ENCODE measurements at places on chromosomes 16 and 17.

DNA sequence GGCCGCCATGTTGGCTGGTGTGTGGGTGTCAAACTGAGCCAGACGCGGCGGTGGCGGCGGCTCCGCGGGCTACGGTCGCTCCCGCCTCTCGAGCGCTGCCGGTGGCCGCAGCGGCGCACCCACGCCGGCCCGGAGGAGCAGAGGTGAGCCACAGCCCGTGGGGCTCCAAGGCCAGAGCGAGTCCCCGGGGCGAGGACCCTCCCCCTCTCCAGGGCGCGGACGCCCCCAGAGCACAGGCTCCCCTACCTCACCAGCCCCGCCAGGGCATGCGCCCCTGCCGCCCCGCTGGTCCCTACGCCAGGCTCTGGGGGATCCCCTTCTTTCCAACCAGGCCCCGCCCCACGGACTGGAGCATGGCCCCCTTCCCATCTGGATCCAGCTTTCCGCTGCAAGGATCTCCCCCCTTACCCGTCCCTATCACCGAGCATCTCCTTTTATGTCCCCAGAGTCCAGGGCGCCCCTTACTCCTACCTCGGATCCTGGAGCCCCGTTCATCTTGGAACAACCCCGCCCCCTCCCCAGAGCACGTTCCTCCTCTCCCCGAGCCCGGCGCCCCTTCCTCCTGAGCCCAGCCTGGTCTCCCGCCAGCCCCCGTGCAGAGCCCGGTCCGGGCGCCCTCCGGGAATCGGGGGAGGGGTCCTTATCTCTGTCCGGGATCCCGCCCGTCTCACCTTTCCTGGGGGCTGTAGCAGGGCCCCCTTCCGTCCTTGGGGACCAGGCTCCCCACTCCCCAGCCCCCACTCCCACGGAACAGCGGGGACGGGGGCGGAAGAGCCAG lies 412 bp downstream of the EPN2 start:
- peak; percentile 33 for DNase-seq

GRCh38 chr16:72889616-72890582 lies 158.0 kb downstream of the ZFHX3 start:
- DNase-seq: no peak

DNA sequence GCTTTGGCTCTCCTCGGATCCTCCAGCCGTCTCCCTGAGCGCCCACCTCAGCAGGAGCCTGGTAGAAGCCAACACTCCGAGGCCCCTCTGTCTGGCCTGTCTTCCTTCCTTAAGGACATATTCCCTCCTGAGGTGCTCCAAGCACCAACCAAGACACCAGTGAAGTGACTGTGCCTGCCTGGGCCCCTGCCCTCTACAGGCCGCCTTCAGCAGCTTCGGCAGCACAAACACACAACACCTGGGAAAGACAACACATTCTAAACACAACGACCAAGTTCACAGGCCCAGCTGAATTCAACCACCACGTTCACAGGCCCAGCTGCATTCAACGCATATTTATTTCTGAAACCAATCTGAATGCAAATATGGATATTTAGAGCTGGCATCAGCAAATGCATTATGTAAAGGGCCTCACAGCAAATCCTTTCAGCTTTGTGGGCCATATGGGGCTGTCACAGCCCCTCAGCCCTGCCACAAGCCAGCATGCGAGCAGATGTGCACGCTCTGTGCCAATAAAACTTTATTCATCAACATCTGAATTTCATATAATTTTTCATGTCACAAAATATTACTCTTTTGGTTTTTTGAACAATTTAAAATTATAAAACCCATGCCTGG lies 12.2 kb downstream of the GALNS start:
- no peak for DNase-seq

DNA sequence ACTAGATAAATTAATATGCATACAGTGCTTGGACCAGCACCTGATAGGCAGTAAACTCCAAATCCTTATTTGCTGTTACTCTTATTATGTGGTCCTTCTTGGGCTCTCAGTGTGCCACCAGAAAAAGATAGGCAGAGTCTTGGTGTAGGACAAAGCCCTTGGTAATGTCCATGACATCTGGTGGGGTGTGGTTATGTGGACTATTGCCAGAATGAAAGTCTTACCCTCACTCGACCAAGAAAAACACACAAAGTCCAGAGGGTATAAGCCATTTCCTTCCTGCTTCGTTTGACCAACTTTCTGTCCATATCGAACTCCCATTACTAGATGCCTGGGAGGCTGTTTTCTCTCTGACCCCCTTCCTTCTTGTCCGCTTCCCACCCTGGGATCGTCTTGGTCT lies 140.9 kb downstream of the UTP18 start:
- no peak for DNase-seq

DNA sequence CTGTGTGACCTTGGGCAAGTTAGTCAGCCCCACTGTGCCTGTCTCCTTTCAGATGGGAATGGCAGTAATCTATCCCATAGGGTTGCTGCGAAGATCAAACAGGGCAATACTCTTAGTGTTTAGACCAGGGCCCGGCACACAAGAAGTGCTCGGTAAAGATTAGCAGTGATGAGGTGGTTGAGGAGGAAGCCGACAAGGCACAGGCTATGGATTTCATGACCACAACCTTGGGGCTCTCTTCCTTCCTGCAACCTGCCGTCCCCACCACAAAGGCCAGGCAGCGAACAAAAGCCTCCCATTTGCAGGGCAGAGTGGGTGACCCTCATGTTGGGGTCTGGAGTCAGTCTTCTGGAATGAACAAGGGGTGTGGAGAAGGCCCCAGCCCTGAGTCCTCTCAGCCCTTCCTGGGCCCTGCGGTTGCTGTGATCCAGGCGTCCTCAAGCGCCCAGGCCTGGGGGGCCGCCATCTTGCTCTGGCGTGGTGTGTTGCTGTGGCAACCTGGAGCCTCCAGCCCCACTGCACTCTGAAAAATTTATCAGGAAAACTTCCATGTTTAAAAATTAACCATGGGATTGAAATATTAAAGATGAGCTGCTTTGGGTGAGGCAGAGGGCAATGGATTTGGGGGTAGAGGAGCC lies 9.8 kb downstream of the ADAM11 start:
- DNase-seq: no peak

DNA sequence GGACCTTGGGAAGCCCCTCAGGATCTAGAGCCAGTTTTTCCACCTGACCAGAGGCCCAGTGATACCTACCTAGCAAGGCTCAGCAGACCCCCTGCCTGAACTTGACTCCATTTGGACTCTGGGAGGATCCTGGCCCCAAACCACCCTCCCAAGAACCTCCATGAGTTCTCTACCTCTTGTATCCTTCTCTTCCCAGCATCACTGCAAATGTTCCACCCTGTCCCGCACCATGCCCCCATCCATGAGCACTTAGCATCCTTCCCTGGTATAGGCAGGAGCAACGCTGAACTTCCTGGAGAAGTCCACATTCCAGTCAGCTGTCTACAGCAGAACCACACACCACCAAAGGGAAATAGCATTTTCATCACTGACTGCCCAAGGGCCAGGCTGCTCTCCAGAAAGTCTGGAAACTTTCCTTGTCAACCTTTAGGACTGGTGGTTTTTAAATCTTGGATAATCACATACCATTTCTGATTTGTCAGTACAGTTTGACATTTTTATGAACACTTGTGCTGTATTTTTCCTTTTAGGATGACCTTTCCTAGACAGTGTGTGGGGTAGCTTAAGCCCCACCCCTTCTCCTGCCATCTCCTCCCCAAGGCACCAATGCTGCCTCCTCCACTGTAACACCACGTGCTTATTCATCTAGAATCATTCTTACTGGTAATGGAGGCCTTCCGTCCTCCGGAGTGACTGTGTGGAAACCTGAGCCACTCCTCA lies 13.9 kb downstream of the EIF4A3 start:
- no peak for DNase-seq

- DNase-seq: no peak
Observed at GRCh38 chr16:56861092-56861610, 3.9 kb upstream of the SLC12A3 start.

GRCh38 chr16:22862046-22862445 lies 48.1 kb downstream of the HS3ST2 start:
- DNase-seq: no peak

DNA sequence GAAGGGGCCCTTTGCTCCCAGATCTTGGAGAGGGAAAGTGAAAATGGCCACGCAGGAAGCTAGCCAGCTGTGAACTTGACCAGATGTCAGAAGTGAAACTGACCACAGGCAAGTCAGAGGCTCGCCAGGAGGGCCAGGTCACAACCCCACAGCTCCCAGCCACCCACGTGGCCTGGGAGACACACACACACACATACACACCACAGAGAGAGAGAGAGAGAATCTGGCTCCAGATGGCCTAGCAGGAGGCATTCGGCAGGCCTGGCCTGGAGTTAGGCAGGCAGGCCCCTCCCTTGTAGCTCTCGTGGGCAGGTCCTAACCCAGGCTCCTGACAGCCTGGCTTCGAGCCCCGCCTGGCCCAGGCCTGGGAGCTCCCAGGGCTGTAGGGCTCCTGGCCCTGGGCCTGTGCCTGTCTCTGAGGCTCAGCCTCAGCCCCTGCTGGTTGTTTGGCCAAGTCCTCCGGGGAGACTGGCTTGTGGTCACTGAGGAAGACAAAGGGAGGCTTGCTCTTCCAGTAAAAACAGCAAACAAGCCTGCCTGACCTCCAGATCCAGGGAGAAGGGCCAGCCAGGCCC lies 20.2 kb downstream of the NGFR start:
- DNase-seq: no peak

DNA sequence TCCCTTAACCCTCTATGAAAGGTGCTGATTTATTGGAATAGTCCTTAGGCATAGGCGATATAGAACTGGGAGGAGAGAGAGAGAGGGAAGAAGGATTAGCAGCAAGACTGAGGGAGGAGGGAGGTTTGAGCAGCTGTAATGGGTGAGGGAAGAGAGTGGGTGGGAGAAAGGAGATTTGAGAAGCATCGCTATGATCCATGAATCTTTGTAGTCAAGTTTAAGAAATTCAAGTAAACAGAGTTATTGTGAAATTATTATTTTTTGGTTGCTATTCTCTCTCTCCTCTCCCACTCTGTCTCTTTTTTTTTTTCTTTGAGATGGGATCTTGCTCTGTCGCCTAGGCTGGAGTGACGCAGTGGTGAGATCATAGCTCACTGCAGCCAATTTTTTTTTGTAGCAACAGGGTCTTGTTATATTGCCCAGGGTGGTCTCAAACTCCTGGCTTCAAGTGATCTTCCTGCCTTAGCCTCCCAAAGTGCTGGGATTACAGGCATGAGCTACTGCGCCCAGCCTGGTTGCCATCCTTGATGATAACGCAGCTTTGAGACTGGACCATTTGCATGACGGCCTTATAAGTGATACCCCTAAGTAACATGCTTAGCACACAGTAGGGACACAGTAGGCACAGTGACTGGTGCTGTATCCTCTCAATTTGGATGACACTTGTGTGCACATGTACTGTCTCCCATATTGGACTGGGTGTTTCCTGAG lies 21.0 kb upstream of the TNS4 start:
- no peak for DNase-seq

DNA sequence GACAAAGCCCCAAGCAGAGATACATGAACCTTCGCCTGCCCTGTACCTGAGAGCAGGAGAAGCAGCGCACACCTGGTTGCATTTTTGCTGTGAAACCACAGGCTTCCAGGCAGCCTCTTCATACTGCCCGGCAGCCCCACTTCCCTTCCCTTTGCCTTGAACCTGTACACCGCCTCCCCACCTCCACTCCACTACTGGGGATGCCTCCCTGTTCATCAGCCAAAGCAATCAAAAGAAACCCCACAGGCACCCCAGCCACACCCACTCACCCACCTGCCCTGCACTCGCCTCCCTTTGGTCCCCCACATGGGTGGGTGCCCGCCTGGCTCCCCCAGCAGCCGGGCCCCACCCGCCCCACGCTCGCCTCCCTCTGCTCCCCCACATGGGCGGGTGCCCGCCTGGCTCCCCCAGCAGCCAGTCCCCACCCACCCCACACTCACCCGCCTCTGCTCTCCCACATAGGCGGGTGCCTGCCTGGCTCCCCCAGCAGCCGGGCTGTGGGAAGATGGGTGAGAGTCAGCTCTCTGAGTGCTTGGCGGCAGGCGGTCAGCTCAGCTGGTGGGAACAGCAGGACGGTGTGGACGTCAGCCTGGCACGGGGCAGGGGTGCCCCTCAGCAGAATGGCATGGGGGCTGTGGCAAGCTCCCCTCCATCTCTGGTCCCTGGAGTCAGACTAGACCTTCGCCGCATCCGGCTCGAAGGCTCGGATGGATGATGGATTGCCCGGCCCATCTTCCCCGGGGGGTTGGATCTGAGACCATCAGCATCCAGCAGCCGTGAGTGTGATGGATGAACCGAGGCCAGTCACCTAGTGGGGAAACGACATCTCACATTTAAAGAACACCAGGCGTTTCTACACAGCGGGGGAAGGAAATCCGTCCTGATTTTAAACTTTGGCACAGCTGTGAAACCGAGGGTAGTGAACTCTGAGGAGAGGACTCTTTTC lies 135.6 kb downstream of the BANP start:
- no peak for DNase-seq

- no peak for DNase-seq
Observed at GRCh38 chr17:62653826-62654761, 26.6 kb downstream of the MRC2 start.

DNA sequence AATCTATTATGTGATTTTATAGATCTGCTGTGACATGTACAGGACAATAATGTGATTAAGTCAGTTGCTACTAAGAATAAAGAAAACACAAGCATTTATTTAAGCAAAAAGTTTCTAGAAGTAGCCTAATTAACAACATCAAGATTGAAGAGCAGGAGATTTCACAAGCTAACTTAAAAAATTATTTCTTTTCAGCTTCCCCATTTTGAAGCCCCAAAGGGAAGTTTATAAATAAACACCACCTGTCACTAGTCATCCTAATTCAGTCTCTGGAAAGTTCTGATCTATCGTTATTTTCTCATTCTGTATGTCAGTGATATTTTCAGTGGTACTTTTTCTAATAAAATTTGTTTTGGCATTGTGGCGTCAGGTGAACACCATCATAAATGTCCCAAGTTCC lies 8.3 kb downstream of the CAPNS2 start:
- DNase-seq: no peak

DNA sequence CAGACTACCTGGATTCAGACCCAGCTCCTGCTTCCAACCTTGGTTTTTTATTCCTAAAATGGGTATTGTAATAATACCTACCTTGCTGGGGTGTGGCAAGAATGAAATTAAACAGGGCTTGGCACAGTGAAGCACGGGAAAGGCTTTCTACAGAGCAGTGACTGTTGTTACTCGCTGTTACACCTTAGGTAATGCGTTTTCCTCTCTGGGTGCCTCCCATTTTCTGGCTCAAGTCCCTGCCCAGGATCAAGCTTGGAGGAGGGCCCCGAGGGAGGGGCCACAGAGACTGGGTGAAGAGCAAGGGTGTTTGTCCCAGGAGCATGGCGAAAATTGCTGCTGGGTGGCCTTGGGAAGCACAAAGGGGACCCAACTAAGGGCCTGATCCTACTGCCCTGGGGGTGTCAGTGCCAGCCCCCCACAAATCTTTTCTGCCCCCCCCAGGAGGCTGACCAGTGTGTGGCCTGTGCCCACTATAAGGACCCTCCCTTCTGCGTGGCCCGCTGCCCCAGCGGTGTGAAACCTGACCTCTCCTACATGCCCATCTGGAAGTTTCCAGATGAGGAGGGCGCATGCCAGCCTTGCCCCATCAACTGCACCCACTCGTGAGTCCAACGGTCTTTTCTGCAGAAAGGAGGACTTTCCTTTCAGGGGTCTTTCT lies 13.3 kb downstream of the MIEN1 start:
- no peak for DNase-seq

Measured in activated effector memory CD4-positive, alpha-beta T cell treated with Interleukin-2 at 50 U/mL for 16 hours (primary cell).